ENCODE measurements at places on chromosomes 1 and 21.

DNA sequence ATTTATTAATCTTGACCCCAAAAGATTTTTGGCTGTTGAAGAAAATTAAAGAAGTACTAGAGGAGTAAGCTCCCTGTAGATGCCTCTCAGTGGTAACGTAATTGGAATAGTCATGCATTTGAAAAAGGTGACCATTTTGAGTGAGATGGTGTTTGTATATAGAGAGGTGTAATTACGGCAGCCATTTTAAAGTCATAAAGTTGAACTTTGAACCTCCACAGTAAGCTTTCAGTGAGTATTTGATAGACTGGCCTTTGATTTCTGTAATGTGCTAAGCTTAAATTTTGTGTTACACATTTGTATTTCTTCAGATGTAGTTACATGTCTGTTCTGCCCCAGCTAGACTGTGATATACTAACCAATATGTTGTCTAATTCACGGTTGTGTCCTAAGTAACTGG lies 21.5 kb upstream of the TMCO2 start:
- DNase-seq, result no peak

DNA sequence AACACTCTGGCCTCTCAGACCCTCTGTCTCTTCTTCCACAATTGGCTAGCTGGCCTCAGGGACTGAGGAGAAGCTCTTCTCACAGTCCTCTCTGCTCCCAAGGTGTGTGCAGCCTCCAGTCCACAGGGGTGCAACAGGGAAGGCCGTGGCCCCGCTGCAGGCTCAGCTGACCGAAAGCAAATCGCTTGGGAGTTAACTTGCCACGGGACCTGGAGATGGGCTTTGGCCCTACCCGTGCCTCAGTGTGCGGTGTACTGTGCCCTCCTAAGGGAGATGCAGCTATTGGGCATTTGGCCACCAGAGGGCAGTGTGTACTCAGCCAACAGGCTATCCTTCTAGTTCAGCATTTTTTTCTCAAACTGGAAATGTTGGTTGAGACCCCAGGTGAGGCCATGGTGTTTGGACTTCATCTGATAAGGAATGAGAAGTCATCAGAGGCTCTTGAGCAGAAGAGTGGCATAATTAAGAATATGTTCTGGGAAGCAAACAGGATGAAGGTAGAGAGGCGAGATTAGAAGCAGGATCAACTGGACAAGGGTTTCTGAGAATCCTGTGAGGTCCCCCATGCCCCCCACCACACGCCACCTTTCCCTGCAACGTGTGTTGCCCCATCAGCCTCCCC lies 42.5 kb upstream of the TMEM125 start:
- peak; percentile 73 for DNase-seq

GRCh38 chr1:180208264-180208663 lies 21.8 kb upstream of the LHX4 start:
- DNase-seq, result no peak

- no peak for DNase-seq
These were observed 7.6 kb downstream of the C1orf87 start for GRCh38 chr1:60066001-60066400.

GRCh38 chr1:44650159-44650831 lies 24.0 kb downstream of the TMEM53 start:
- DNase-seq, result no peak

DNA sequence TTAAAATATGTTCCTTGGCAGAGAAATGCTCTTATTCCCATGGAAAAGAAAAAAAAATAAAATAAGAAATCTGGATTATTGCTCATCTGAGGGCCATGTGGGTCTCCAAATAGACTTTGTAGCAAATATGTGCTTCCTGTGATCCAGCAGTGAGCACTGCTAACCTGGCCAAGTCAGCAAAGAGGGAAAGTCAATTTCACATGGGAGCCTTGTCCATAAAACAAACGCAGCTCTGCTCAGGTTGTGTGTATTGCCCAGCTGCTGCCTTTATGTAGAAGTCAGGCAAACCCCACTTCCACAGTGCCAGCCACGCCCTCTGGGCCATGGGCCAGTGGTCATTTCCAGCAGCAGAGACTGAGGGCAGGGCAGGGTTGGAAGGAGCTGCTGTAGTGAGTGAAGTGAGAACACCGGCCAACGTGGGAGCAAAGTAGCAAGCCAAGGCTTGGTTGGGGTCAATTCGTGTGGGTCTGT lies 174.3 kb downstream of the LYPLAL1 start:
- no peak for DNase-seq

GRCh38 chr21:29155118-29155932 lies 24.9 kb downstream of the MAP3K7CL start:
- DNase-seq, result no peak

DNA sequence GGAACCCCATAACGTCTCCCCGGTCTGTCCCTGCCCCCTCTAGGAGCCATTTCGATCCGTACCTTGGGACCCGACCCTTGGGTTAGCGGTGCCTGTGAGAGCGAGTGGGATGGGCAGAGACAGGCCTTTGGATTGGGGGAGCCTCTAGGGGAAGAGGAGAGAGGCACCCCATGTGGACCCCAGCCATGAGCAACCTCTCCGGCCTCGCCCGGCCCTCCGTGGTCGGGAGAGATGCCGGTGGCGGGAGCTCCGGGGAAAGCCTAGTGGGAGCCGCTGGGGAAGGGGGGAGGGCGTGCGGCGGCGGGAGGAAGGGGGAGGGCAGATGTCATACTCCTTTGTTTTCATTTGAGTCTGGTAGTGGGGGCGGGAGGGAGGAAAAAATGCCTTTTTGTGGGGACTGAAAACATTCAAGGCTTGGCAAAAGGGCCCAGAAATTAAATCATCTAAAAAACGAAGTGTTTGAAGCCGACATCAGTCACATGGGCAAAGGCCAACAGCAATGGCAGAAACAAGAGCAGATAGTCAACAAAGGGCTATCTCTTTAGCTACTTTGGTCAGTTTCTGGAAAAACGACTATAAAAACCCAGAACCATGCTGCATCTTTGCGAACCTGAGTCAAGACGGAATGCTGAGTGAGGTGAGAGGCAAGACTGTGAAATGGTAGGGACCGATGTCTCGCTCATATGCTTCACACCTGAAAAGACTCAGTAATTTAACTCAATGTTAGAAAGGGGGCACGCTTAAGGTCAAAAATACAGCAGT lies 758 bp downstream of the PTBP2 start:
- DNase-seq, result peak; percentile 26

DNA sequence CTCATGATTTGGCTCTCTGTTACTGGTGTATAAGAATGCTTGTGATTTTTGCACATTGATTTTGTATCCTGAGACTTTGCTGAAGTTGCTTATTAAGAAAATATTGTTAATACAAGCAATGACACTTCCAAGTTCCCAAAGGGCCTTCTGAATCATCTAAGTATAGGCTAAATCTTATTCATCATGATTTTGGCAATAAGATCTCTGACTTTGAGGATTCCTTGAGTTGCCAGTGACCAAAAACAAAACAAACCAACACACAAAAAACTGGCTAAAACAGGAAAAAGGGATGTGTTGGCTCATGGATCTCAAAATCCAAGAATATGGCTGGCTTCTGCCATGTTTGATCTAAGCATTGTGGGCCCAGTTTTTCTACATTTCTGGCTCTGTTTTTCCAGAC lies 163.4 kb downstream of the HHIPL2 start:
- DNase-seq, result no peak

DNA sequence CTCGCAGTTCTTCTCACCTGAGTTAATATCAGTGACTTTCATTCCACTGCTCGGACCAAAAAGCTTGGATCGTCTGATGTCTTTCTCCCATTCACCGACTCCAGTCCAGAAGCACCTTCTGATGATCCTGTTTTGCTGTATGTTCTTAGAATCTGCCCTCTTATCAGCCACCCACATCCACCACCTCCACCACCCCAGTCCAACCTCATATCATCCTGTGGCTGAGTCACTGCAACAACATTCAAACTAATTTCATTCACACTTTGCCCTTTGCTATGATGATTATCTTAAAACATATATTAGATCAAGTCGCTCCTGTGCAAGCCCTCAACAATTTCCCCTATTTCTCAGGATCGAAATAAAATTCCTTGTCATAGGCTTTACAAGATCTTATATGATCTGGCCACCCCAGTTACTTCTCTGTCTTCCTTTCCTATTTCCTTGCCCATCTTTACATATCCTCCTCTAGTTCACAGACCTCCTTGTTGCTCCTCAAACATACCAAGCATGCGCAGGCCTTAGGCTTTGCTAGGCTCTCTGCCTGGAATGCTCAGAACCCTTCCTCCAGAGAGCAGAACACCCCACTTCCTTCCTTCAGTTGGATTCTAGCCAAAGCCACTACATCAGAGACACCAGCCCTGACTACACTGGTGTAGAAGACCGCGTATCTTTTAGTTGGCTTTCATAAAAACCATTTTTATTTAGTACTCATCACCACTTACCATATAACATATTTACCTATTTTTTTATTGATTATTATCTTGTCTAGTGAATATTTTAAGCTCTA lies 335.7 kb upstream of the GREM2 start:
- DNase-seq, result no peak

GRCh38 chr1:213457186-213457585 lies 406.1 kb downstream of the RPS6KC1 start:
- DNase-seq, result no peak

DNA sequence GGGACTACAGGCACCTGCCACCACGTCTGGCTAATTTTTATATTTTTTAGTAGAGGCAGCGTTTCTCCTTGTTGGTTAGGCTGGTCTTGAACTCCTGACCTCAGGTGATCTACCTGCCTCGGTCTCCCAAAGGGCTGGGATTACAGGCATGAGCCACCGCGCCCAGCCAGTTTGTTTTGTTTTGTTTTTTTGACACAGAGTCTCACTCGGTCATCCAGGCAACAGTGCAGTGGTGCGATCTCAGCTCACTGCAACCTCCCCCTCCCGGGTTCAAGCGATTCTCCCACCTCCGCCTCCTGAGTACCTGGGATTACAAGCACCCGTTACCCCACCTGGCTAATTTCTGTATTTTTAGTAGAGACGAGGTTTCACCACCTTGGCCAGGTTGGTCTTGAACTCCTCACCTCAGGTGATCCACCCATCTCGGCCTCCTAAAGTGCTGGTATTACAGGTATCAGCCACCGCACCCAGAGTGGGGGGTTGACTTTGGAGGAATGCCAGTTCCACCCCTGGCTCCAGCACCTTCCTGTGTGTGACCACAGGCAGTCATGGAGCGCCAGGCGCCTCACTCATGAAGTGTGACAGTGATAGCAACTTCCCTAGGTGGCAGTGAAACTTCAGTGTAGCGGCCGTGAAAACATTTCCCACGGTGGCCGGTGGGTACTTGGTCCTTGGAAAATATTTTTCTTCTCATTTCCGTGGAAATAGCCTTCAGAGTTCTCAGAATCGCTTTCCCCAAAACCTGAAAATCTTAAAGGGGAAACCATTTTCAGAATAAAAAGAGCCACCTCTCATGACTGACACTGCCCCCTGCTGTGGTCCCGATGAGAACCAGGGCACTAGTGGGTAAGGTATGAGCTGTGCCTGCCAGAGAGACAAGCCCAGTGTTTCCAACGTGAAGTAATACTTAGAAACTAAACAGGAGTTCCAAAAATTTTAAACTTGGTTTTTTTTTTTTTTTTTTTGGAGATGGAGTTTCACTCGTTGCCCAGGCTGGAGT lies 48.6 kb downstream of the WDR4 start:
- no peak for DNase-seq

DNA sequence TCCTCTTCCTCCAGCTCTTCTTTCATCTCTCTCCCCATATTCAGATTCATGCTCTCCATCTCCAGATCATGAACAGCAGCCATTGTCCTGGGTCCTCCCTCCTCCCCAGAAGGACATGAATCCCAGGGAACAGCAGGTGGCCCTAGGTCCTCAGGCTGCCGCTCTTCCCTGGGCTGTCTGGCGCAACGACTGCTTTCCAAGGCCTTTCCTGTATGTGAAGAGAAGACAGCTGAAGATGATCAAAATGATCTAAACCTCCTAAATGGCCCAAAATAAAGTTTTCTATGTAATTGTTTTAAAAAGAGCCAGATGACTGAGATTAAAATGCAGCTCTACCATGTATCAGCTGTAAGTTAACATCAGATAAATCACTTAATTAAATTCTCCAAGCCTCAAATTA lies 22.5 kb downstream of the RHBDL2 start:
- DNase-seq, result no peak

GRCh38 chr1:183435497-183435896 lies 17.3 kb upstream of the NMNAT2 start:
- DNase-seq, result no peak

DNA sequence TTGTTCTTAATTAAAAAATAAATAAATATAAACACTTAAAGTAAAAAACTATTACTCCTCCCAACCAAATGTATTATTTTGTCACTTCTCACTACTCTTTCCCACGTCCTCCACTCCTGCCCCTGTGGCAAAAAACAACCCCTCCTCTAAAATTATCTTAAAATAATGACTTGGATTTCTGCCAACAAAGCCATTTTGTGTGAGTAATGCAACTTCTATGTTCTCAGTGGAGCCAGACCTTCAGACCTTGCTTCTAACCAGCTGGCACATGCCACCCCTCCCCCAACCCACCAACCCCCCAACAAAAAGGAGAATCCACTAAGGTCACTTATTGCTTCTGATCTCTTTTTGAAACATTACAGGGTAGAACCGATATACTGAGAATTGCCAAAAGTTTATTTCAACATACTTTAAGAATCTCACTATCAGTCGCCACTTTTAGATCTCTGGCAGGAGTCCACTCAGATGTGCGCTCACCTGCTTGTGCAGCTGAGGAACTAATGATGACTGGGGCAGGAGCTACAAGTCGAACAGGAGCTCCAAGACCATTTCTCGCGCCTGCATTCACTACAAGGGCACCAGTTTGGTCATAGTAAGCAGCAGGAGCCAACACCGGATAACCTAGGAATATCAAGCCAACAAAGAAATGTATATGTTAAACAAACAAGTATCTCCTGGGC lies 58.3 kb upstream of the SDC3 start:
- DNase-seq, result no peak

GRCh38 chr1:186880982-186881381 lies 52.2 kb downstream of the PLA2G4A start:
- no peak for DNase-seq

DNA sequence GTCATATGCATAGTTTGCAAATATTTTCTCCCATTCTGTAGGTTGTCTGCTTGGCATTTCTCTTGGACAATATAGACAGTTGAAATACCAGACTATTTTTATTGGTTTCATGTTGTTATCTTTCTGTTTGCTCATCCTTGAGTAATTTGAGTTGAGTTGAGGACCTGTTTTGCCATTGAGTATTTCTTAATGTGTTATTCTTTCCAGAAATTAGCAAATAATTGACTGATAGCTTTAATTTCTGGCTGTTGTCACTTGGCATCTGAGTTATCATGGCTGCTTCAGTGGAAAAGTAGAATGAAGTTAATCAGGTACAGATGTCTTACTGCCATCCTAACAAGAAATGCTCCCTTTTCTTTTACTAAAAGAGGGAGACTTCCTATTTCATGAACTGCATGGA lies 264.8 kb upstream of the DUSP10 start:
- no peak for DNase-seq
